Kidney tubule cell (primary cell): ENCODE measurements at places on chromosomes 13 and 19.

GRCh38 chr19:17209126-17210036 is 5.8 kb upstream of the USE1 start:
- DNase-seq: no peak

- no peak for DNase-seq
Measured at GRCh38 chr13:111289251-111289650, 31.2 kb upstream of the TEX29 start.

DNA sequence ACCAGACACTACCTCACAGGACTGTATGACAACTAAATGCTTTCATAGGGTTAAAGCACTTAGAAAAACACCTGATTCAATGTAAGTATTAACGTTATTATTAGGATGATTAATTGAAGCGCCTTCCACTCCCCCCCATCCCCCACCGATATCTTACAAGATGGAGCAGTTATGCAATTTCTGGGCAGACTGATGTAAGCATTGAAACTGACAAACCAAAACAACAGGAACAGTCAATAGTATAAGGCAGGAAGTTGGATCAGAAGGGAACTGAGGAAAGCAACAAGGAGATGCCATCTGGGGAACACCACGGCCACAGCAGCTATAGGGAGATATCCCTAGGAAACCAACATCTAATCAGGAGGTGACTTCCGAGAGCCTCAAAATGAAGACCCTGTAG is 3.8 kb downstream of the LCP1 start:
- DNase-seq: no peak

- DNase-seq: no peak
Measured at GRCh38 chr13:109110159-109110558, 480.7 kb downstream of the MYO16 start.

DNA sequence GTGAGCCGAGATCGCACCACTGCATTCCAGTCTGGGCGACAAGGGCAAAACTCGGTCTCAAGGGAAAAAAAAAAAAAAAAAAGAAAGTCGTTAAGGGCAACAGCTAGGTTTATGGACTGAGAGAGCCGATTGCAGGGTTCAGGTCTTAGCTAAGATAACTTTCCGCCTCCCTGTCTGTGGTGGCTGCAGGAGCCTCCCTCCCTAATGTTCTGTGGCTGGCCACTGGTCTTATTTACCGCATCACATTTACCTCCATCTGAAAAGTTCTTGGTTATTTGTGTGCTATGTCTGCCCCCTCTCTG is 722 bp upstream of the CRTC1 start:
- DNase-seq: no peak

GRCh38 chr19:20423381-20424197 is 142.0 kb downstream of the ZNF737 start:
- DNase-seq: peak; percentile 82

GRCh38 chr13:24220086-24220703 is 59.7 kb downstream of the SPATA13 start:
- DNase-seq: peak; percentile 86

DNA sequence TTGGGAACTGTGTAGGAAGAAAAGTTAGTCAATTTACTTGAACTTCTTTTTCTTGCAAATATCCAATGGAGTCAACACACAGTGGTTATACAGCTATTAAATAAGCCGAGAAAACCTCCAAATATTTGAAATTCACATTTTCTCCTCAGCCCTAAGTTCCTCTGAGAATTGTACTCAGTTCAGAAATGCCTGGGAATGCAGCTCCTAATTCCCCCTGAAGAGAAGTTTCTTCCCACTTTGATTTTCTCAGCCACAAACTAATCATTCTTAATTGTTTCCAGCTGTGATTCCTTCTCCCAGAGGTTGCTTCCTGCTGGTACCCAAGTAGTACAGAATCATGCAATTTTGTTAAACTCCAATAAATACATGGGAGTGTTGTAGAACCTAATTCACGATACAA is 246.1 kb upstream of the MIR17HG start:
- no peak for DNase-seq

GRCh38 chr13:31278869-31279268 is 79.1 kb downstream of the B3GLCT start:
- no peak for DNase-seq

- DNase-seq: peak; percentile 26
Measured at GRCh38 chr13:98026457-98026857, 73.0 kb downstream of the IPO5 start.

- no peak for DNase-seq
Measured at GRCh38 chr19:50189331-50189730, 14.1 kb upstream of the MYH14 start.

- DNase-seq: no peak
Measured at GRCh38 chr13:38700051-38700450, 13.2 kb downstream of the FREM2 start.

DNA sequence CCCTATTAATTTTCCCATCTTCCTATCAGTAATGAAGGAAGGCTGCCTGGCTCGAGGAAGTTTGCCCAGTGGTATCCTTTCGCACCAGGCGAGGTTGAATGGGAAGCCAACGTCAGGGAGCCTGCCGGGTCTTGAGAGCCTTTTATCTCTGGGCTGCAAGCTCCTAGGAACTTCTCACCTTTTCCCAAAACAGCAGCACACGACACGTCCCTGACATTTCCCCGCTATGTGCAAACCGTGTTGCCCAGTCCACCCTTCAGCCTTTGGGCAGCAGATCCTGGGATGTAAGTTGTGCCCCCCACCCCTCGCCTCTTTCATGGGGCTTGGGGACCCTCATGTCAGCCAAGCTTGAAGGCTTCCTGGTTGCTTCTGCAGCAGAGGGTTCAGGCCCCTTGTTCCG is 179.1 kb downstream of the ZNF536 start:
- DNase-seq: no peak

DNA sequence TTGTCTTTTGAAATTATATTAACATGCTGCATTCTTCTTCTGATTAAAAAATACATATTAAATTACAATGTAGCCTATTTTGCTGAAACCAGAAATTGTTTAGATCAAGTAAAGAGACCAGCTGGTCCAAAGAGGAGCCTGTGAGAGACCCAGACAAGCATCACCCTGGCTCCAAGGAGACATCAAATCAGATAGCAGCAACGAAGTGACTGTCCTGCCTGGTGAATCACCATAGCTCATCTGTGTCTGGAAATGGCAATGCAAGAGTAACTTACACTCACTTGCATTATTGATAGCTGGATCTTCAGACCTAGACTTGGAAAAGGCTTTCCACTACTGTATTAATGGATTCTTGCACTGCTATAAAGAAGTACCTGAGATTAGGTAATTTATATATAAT is 169.1 kb downstream of the KCTD12 start:
- peak; percentile 41 for DNase-seq

DNA sequence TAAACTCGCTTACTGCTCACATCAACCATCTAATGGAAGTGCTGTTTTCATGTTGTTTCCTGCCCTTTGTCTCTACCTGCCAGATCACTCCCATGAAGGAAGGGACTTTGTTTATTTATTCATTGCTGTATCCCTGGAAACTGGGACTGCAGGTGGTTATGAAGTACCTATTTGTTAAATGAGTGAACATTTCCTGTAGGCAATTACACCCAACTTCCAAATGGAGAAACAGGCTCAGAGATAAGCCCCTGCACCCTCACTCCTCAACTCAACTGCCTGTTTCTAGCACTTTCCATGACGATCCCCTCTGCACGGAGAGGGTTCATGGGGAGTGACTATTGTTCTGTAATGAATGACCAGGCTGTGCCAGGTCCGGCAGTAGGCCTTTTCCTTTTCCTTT is 1.9 kb upstream of the SELENOW start:
- peak; percentile 58 for DNase-seq

- peak; percentile 50 for DNase-seq
Measured at GRCh38 chr19:4051175-4052101, 15.3 kb downstream of the ZBTB7A start.

GRCh38 chr19:38389101-38389925 is 816 bp downstream of the SPRED3 start:
- peak; percentile 83 for DNase-seq

- DNase-seq: no peak
Measured at GRCh38 chr19:45361608-45362007, 8.8 kb downstream of the ERCC2 start.

- DNase-seq: no peak
Measured at GRCh38 chr13:95298169-95298965, 2.9 kb downstream of the ABCC4 start.

DNA sequence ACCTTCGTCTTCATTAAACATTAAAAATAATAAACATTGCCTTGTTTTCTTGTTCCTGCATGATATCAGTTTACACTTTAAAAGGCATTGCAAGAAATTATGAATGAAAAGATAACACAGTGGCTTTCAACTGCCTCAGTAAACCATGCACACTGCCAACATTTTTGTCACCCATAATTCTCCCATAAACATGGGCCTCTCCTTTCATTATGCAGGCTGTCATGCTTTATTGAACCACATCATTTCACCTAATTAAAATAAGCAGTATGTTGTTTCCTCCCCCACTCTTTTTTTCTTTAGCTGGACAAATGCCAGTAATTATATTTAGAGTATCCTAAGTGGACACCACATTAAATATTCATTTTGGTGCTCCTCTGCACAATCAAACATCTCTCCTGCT is 1566.5 kb upstream of the SLC10A2 start:
- no peak for DNase-seq

DNA sequence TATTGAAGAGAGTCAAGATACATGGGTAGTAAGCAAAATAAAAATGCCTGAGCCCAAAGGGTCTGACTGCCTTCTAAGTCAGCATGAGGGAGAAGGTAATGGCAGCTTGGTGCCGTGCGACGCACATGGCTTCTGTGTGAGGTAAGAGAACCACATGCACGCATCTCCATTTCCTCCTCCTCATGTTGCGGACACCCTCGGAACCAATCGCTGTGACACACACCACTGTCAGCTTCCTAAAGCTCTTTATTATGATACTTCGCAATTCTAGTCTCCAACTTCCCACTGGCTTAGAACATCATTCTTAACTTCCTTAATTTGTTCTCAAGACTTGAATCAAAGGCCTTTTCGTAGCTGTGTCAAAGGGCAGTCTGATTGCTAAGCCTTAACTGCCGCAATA is 170.1 kb downstream of the OXGR1 start:
- DNase-seq: no peak

DNA sequence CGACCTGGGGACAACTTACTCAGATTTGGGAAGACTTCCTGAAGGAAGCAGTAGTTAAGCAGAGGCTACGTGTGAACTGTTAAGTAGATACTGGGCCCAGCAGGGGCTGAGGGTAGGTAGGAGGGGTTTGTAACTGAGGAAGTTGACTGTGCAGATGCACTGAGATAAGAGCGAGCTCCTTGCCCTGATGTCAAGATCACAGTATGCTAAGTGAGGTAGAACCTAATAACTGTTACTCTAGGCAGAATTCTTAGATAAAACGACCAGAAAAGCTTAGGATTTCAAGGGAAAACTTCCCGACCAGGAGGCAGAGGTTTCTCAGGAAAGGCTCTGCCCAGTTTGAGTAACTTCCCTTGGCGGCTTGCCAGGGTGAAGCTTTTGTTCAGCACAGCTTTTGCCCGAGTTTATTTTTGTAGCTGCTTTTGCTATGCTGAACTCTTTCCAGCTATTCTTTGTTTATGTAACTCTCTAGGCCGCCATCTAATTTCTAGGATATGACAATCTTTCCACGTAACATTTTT is 632.1 kb downstream of the DIAPH3 start:
- DNase-seq: peak; percentile 92

DNA sequence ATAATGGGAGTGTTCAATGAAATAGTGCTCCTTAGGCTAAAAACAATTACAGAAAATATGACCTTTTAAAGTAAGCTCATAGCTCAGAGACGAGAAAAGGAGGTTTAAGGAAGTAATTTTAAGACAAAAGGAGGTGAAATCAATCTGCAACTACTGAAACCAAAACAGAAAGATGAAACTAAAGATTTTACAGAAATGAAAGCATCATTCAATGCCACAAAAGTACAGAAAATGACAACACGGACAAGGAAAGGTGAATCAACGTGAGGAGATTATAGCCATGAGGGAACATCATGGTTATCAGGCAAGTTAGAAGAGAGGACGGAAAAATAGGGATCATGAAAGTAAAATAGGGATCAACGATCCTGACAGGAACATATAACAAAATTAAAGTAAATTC is 745.2 kb downstream of the PCDH17 start:
- no peak for DNase-seq
